ENCODE measurements at places on chromosomes 3 and 15.

DNA sequence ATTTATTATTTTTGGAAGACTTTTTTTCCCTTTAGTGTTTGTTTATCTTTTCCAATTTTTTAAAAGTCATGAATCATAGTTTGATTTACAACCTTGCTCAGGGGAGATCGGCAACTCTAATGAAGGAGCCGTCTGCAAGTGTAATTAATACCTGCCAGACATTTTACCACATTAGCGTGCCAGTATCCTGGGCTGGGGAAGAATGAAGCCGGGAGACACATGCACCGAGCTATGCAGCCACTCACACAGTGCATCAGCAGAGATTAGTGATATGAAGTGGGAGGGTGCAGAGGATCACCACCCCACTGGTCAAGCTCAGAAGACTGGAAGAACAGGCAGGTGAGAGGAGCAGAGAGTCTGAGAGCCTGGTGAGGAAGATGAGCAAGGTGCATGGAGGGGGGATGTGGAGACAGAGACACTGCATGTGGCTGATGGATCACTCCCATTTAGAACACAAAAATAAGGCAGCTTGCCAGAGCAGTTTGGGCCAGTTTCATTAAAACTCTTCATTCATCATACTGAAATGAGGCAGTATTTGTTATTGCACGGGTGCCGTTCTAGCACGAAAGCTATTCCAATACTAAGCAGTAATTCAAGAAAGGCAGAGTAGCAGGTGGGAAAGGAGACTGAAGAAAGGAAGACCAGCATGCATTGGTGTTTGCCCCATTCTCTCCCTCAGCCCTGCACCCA lies 821.6 kb downstream of the TUSC7 start:
- H3K4me3 ChIP-seq = no peak overlapping the region
- H3K4me1 ChIP-seq = no peaks in the 10 kb centered on the region
- no peak overlapping the region for H3K27ac ChIP-seq
- DNase-seq = no peak
- no peaks in the 10 kb centered on the region for H3K36me3 ChIP-seq

DNA sequence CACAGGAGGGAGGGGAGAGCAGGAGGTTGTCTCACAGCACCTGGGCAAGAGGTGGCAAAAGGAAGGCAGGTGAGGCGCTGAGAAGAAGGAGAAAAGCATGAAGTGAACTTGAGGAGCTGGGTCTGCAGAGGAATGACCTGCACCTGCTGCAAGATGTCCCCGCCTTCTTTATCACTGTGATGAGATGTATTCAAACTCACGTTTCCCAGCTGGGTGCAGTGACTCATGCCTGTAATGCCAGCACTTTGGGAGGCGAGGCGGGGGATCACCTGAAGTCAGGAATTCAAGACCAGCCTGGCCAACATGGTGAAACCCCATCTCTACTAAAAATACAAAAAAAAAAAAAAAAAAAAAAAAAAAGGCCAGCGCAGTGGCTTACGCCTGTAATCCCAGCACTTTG lies 22.2 kb upstream of the ZNF710 start:
- no peaks in the 10 kb centered on the region for H3K27me3 ChIP-seq
- H3K36me3 ChIP-seq = no peaks in the 10 kb centered on the region
- no peak overlapping the region for H3K4me3 ChIP-seq

- no peak overlapping the region for H3K27ac ChIP-seq
- H3K4me3 ChIP-seq = no peak overlapping the region
- no peaks in the 10 kb centered on the region for H3K36me3 ChIP-seq
- DNase-seq = no peak
- H3K4me1 ChIP-seq = no peaks in the 10 kb centered on the region
Measured at GRCh38 chr3:74410276-74410941, 204.1 kb downstream of the CNTN3 start.

GRCh38 chr3:62159709-62160092 lies 213.6 kb downstream of the FEZF2 start:
- H3K4me3 ChIP-seq = no peak overlapping the region
- peaks cover 4% of the 10 kb centered on the region for H3K4me1 ChIP-seq
- H3K27me3 ChIP-seq = no peaks in the 10 kb centered on the region
- H3K36me3 ChIP-seq = no peaks in the 10 kb centered on the region
- DNase-seq = peak; percentile 24

GRCh38 chr15:26773917-26774316 lies 1.1 kb upstream of the GABRB3 start:
- no peaks in the 10 kb centered on the region for H3K27me3 ChIP-seq
- DNase-seq = peak; percentile 32
- peak overlapping the region; percentile 49 for H3K4me3 ChIP-seq
- no peaks in the 10 kb centered on the region for H3K36me3 ChIP-seq
- peaks cover 9% of the 10 kb centered on the region for H3K4me1 ChIP-seq

DNA sequence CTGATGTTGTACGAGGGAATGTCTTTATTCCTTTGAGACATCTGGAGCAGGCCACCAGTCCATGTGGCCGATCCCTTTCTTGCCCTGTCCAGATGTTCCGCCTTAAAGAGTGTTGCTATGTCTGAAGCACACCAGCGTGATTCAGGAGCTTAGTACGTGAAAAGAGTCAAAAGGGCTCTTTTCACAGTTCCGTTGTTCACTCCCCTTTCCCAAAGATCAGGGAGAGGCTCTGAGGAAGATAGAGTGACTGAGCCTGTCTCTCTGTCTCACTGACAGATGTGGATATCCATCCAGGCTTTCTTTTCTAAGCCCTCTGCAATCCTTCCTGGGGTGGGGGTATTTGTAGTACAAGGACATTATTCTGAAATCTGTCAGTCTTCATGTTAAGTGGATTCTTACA lies 262.5 kb upstream of the LRTM1 start:
- H3K27ac ChIP-seq = no peak overlapping the region
- no peaks in the 10 kb centered on the region for H3K4me1 ChIP-seq
- no peak overlapping the region for H3K4me3 ChIP-seq

DNA sequence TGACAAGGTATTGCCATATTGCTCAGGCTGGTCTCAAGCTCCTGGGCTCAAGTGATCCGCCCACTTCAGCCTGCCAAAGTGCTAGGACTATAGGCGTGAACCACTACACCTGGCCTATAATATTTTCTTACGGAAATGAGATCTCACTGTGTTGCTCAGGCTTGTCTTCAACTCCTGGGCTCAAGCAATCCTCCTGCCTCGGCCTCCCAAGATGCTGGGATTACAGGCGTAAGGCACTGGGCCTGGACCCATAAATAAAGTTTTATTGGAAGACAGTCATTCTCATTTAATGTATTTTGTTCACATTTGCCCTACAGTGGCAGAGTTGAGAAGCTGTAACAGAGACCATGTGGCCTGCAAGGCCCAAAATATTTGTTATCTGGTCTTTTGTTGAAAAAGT lies 142.1 kb downstream of the RBPMS2 start:
- H3K4me3 ChIP-seq = no peak overlapping the region
- DNase-seq = no peak
- peaks cover 39% of the 10 kb centered on the region for H3K4me1 ChIP-seq
- no peaks in the 10 kb centered on the region for H3K36me3 ChIP-seq
- no peaks in the 10 kb centered on the region for H3K27me3 ChIP-seq
- H3K27ac ChIP-seq = no peak overlapping the region

DNA sequence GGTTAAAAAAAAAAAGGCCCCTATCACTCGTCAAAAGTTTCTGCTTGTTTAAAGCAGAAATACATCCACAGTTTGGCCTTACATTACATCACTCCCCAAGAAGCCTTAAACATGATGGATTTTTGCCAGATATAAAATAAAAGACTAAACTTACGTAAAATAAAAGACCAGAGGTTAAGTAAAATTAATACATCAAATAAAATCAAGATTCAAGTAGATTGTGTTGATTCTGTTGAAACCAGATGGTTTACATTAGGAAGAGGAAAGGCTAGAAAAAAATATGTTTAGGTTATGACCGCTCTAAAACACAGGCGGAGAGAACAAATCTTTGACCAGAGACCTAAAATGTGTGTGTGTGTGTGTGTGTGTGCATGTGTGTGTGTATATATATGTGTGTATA lies 104.1 kb downstream of the DUT start:
- no peak for DNase-seq
- H3K36me3 ChIP-seq = peaks cover 12% of the 10 kb centered on the region
- peaks cover 14% of the 10 kb centered on the region for H3K4me1 ChIP-seq

GRCh38 chr15:64808785-64809453 lies 16.5 kb downstream of the PIF1 start:
- no peak overlapping the region for H3K27ac ChIP-seq
- DNase-seq = no peak
- no peak overlapping the region for H3K4me3 ChIP-seq
- H3K36me3 ChIP-seq = no peaks in the 10 kb centered on the region

- H3K4me1 ChIP-seq = no peaks in the 10 kb centered on the region
- no peaks in the 10 kb centered on the region for H3K36me3 ChIP-seq
- no peak overlapping the region for H3K27ac ChIP-seq
- no peak overlapping the region for H3K4me3 ChIP-seq
- no peaks in the 10 kb centered on the region for H3K27me3 ChIP-seq
Measured at GRCh38 chr15:67575039-67575502, 32.6 kb downstream of the MAP2K5 start.

Measured in thyroid gland (tissue), 4 donors.